DMS53 (cell line): ENCODE measurements at places on chromosomes 13 and 19.

DNA sequence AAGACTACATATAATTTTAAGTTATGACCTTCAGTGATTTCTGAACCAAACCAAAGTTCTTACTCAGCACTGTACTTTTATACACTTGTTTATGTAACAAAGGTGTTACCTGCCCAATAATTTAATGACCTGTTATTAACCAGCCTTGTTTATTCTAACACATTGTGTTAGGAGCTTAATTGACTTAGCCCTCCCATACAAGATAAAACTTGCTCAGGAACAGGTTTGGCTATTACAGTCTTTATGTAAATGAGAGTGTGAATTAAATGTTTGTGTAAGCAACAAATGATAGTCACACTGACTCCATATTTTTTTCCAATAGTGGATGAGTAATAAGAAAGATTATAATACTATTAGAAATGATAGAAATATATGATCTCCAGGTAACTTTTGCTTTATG lies 51.8 kb upstream of the MYCBP2 start:
- no peak for DNase-seq

DNA sequence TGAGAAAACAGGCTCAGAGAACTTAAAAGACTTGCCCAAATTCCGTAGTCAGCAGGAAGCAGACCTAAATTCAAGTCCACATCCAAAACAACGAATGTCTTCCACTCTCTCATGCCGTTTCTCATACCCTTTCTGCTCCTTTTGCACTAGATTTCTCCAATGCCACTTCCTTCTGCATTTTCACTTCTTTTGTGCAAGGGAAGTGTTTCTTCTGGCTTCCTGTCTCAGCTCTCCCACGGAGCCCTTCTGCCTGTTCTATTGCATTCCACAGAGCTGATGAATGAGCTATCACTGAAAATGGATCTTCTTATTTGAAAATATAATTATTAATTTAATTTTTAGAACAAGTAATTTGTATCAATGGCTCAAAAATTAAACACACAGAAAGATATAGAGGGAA lies 56.1 kb upstream of the STK24 start:
- no peak for DNase-seq

GRCh38 chr19:14406645-14407401 lies 12.3 kb downstream of the DDX39A start:
- no peak for DNase-seq

DNA sequence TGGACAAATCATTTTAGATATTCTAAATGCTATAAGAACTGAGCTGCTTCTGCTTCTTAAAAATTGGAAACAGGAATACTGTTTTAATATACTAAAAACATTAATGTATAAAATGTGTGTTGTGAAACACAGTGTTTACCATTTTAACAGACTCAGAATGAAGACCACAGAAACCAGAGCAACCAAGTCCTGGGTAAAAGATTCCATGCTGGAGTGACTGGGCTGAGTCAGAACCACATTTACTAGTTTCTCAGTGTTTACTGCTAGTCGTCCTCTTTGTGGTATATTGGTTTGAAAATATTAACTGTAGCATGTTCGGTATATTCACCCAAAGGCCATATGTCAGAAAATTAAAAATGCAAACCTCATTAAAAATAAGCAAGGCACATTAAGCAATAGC lies 31.9 kb downstream of the ANKRD10 start:
- no peak for DNase-seq

DNA sequence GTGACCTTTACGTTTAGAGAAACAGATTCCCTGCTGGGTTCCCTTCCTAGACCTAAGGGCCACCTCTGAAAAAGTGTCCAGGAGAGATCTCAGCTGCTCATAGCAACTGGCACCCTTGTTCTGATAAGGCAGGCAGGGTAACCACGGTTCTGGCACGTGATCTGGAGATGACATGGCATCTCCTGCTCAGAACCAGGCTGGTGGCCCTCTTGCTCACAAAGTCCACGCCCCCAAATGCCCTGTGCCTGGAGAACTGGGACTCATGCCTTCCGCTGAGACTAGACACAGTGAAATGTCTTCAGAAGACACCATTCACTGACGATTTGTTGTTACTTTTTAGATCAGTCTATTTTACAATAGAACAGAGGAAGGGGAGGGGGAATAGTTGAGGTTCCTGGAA lies 174.1 kb downstream of the ZNF536 start:
- no peak for DNase-seq

DNA sequence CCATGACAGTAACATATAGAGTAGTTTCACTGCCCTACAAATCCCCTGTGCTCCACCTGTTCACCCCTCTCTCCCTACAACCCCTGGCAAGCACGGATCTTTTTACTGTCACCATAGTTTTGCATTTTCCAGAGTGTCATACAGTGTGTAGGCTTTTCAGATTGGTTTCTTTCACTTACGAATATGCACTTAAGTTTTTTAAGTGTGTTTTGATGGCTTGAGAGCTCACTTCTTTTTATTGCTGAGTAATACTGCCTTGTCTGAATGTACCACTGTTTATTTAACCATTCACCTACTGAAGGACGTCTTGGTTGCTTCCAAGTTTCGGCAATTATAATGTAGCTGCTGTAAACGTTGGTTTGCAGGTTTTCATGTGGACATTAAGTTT lies 175.1 kb downstream of the ITGBL1 start:
- DNase-seq: peak; percentile 26

DNA sequence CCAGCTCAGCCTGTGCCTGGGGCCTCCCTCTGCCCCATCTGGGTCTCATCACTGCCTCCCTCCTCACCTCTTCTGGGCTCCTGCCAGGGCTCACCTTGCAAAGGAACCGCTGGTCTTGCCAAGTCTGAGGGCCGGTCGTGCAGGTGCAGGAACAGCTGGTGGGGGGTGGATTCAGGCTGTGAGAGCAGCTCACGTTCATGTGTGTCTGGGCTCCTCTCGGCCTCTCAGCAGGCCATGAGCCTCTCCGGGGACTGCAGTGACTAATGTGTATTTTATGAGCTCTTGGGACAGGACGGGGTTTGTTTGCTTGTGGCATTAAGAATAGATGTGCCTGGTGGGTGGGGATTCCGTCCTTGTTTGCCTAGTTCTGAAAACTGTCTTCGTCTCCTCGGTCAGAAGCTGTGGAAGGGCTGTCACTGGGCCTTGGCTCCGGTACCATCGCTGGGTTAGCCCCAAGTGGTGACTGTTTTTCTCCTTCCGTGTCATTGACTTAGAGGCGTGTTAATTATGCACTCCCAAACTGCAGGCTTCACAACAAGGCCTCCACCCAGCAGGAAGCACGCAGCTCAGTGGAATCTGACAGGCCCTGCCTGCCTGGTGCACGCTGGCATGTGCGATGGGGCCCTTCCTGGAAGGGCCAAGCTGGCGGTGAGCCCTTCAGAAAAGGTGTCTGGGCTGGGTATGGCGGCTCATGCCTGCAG lies 77.6 kb downstream of the KDM4B start:
- DNase-seq: peak; percentile 98

GRCh38 chr19:593055-593454 lies 3.4 kb downstream of the HCN2 start:
- no peak for DNase-seq
